ENCODE measurements at places on chromosomes 3 and 15.

DNA sequence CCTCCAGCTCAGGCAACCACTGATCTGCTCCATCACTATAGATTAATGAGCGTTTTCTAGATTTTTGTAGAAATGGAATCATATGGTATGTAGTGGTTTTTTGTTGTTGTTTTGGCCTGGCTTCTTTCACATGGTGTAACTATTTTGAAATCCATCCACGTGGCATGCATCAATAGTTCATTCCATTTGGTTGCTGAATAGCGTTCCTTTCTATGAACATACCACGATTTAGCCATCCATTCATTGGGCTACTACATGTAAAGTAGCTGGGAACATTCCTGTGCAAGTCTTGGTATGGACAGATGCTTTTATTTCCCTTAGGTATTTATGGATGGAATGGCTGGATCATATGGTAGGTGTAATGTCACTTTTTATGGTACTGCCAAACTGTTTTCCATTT lies 10.7 kb upstream of the CHSY1 start:
- no peak for DNase-seq

- DNase-seq = no peak
Observed at GRCh38 chr3:16359331-16359730, 94.3 kb downstream of the OXNAD1 start.

DNA sequence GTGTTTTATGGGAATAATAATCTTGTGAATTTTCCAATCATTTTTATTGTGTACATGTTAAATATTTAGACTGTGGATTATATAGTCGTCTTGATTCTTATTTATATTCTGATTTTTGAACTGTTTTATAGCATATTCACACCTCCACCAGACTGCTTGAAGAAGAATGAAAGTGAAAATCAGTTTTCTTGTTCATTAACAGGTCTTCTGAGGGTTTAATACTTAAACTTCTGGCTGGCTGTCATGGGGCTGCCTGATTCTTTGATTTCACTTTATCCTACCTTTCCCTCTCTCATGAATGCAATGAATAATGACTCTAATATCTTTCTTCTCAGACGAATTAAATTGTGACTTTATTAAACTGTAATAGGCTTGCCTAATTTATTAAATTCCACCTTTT lies 56.2 kb downstream of the ATP2C1 start:
- DNase-seq = no peak

- DNase-seq = no peak
Observed at GRCh38 chr3:98727638-98728037, 35.5 kb upstream of the ST3GAL6 start.

GRCh38 chr3:133977568-133977967 lies 52.2 kb downstream of the SLCO2A1 start:
- no peak for DNase-seq

DNA sequence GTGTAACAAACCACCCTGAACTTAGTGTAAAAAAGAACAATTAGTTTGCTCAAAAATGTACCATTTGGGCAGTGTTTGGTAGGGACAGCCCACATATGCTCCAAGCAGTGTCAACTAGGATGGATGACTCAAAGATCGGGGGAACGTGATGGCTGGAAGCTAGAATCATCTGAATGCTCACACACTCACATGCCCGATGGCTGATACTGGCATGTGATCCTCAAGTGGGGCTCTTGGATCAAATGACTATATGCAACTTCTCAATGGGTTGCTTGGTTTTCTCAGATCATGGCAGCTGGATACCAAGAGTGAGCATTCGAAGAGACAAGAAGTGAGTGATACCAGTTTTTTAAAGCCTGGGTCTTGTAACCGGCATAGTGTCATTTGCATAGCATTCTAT lies 335.9 kb upstream of the KCNMB2 start:
- no peak for DNase-seq

GRCh38 chr3:193774272-193774915 lies 181.4 kb downstream of the OPA1 start:
- DNase-seq = no peak

DNA sequence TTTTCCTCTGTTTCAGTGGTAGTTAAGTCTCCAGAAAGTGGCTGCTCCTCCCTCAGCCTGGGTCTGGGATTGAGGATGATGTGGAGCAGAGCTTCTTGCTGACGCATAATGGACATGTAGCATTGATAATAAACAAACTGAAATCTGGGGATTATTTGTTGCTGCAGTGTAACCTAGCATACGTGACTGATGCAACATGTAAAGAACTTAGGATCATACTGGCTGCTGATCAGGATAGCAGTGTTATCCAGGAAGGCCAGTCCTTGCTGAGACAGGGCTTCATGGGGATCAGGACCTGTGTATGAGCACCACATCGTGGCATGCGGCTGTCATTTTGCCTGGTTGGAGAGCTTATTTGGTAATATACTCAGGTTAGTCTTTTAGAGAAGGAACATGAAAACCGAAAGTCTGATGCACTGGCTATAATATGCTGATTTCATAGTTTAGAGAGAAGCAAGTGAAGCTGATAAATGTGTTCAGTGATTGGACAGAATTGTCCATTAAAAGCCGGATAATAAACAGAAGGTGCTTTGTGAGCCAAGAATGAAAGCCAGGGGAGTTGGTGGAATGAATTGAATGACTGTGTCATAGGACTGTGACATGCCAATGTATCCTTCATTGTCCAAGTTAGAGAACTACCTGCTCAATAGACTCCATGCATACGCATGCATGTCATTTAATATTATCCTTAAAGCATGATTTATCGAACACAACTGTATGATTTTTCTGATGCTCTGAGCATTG lies 4.1 kb downstream of the MINAR1 start:
- no peak for DNase-seq

- no peak for DNase-seq
Observed at GRCh38 chr3:46953234-46954010, 23.1 kb downstream of the CCDC12 start.

DNA sequence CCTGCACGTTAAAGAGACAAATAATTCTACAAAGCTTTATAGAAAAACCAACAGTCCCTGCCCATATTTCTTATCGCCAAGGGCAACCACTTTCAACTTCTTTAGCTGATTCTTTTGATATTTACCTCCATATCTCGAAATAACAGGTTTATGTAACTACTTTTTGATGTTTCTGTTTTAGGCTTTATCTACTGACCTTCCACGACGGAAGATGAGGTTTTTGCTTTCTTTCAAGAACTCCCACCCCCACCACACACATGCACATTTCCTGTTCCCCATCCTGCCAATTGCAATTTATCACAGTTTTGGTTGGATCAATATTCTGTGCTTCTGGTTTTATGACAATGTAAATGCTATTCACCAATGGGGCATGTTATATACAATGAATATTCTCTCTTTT lies 330.4 kb upstream of the ICE2 start:
- DNase-seq = no peak

All from RCC 7860 (cell line).